Neural crest cell (in vitro differentiated cells): ENCODE measurements at places on chromosomes 12 and 14. TPM values are rescaled to one million over a fixed set of nuclear protein-coding genes. Genes with fewer than 3 reads are reported as not detected.

- peaks cover 6% of the 10 kb centered on the region for H3K4me1 ChIP-seq
- H3K36me3 ChIP-seq = peaks cover 2% of the 10 kb centered on the region
- no peaks in the 10 kb centered on the region for H3K27me3 ChIP-seq
- no peak overlapping the region for H3K4me3 ChIP-seq
These were observed 75.2 kb downstream of the NTS start for GRCh38 chr12:85949253-85949652.

GRCh38 chr12:66467932-66468331, 165.6 kb downstream of the HELB start:
- H3K4me1 ChIP-seq = no peaks in the 10 kb centered on the region
- H3K27ac ChIP-seq = no peak overlapping the region
- H3K27me3 ChIP-seq = no peaks in the 10 kb centered on the region
- no peak overlapping the region for H3K4me3 ChIP-seq

DNA sequence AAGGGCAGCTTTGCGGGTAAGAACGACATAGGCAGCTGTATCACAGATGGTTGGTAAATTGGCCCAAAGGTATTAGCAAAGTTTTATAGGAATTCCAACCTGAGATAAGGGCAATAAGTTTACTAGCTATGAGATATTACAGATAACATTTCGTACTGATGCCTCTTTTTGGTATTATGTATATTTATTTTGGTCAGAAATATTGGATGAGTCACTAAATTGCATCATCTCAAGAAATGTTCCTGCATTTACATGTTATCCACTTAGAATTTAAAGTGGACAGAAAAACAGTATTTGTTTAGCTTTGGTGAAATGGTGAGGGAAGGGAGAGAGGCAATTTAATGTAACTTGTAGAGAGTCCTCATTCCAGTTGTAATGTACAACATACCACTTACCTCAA, 65.1 kb upstream of the PZP start:
- H3K36me3 ChIP-seq = no peaks in the 10 kb centered on the region
- H3K4me1 ChIP-seq = no peaks in the 10 kb centered on the region
- H3K27me3 ChIP-seq = no peaks in the 10 kb centered on the region

NKX2-1 gene
- total RNA-seq = not detected in 2 replicates

LIN7A gene
- total RNA-seq = 5.8 and 6.2 TPM in 2 replicates

PTCSC3 gene
- total RNA-seq = not detected in 2 replicates
